ENCODE measurements at places on chromosomes 3 and 15.

- no peaks in the 10 kb centered on the region for H3K4me1 ChIP-seq
- no peak overlapping the region for H3K27ac ChIP-seq
Measured at GRCh38 chr15:91482799-91483198, 370.7 kb upstream of the SLCO3A1 start.

DNA sequence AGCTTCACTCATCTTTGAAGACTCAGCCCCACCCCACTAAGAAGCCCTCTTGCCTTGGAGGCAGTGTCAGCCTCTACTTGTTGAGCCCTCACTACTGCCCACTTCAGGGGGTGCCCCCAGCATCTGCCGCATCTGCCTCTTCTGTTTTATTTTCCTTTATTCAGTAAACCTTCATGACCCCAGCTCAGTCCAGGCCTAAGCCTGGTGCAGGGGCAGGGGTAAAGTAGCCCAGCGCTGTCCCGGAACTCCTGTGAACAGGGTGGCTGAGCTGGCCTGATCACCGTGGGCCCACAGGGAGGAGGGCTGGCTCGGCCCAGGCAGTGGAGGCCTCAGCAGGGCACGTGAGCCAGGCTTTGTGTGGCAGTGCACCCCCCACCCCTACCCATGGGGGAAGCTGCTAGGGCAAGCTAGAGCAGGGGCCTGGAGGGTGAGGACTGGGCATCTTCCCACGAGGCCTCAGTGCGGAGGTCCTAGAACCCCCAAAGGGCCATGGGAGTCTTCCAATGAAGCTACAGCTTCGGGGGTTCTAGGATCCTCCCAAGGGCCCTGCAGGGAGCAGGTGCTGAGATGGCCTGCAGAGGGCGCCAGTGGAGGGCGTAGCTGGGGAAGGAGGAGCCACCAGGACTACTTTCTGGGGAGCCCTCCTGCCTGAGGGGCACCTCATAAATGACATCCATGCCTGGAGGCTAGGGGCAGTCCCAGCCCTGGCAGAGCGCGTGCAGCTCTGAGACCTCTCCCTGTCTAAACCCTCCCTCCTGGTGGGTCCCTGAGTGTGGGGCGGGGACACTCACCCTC lies 36.0 kb downstream of the TSPAN3 start:
- no peak overlapping the region for H3K4me3 ChIP-seq
- H3K4me1 ChIP-seq, result no peaks in the 10 kb centered on the region
- no peak overlapping the region for H3K27ac ChIP-seq
- H3K36me3 ChIP-seq, result no peaks in the 10 kb centered on the region
- no peaks in the 10 kb centered on the region for H3K27me3 ChIP-seq

DNA sequence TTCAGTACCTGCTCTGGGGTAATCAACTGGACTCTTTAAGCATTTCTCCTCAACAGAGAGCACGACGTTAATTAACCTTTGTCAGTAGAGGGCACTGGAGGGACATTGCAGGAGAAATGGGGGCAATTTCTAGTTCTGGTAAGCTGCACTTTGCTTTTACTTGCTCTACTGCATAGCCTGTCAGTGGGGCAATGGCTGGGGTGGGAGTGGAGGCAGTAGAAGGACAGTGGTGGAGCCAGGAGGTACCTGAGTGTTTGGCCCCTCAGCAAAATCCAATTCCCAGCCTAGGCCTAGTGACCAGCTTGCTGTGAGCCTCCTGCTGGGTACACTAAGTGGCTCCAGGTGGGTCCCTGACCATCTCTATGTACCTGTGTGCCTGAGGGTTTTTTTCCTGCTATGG lies 18.3 kb upstream of the MED12L start:
- no peaks in the 10 kb centered on the region for H3K27me3 ChIP-seq
- H3K36me3 ChIP-seq, result no peaks in the 10 kb centered on the region
- no peak for DNase-seq
- H3K27ac ChIP-seq, result no peak overlapping the region

- no peak for DNase-seq
- no peaks in the 10 kb centered on the region for H3K4me1 ChIP-seq
- H3K27ac ChIP-seq, result no peak overlapping the region
- H3K36me3 ChIP-seq, result no peaks in the 10 kb centered on the region
Measured at GRCh38 chr3:71726146-71726545, 944 bp upstream of the EIF4E3 start.

DNA sequence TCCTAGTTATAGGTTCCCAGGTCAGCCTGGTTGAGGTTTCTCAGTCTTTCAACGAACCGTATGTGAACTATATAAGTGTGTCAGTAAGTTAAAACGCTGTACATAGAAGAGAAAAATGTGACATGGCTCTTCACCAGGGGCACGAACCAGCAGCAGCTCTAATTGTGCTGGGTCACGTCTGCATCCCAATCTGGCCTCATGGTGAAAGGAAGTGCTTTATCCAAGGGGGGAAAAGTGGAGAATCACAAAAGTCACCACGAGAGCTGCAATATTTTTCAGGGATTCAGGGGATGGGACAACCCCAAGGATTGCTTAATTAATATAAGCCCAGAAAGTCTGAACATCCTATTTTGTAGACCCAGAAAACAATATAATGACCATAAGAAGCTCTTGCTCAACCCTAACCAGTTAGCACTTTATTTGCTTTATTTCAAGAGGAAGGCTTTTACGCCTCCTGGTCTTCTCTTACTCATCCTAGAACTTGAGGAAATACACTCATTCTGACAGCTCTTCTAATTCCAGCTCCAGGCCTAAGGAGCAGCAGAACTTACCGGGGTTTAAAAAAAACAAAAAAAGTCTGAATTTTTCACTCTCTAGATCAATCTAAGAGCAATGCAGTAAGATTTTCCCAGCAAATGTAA lies 16.5 kb downstream of the ANXA2 start:
- no peak for DNase-seq
- H3K4me3 ChIP-seq, result no peak overlapping the region
- no peaks in the 10 kb centered on the region for H3K27me3 ChIP-seq

DNA sequence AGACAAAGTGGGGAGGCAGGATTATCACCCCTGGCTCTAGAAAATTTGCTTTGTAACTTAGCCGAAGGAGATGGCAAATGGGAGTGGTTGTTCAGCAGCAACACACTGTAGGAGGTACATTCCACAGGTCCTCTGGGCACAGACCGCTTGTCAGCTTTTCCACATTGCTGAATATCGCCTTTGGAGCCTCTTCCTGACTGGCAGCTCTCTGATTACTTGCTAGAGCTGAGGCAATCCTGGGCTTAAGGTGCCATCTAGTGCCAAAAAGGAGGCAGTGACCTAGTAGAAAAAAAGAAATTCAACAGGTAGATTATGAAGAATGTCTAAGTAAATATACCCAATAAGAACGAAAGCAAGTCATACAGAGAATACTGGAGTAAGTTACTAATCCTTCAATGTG lies 13.1 kb upstream of the SCN5A start:
- H3K4me3 ChIP-seq, result no peak overlapping the region
- no peak overlapping the region for H3K27ac ChIP-seq
- peaks cover 6% of the 10 kb centered on the region for H3K27me3 ChIP-seq
- H3K4me1 ChIP-seq, result no peaks in the 10 kb centered on the region
- no peaks in the 10 kb centered on the region for H3K36me3 ChIP-seq

DNA sequence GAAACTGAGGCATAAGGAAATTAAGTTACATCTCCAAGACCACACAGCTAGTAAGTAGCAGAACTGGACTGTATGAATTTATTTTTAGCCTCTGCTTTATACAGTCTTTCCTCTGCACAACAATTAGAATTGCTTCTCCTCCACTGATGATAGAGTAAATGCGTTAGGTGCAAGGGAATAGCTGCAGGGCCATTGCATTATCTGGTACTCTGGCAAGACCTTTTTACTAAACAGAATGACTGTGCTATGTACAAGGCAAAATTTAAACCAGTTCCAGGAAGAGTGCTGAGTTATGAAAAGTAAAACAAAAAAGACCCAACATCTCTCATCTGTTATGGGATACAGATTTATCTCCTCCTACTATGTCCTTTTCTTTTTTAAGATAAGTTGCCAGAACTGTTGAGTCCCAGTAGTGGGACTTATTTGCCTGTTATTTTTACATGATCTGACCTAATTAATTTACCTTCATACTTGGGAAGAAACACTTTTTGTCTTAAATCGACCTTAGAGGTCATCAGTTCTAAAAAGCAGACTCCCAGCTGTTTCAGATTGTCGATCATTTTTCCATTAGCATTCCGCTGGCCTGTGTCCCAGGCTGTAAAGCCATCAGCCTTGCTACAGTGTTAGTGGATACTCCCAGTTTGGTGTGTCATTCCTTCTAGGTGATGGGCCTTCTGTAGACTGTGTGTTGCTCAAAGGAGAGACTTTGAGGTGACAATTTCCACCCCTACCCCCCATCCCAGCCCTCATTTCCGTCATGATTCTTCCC lies 147.5 kb upstream of the NUDT16 start:
- no peak overlapping the region for H3K27ac ChIP-seq
- H3K4me3 ChIP-seq, result no peak overlapping the region
- H3K4me1 ChIP-seq, result no peaks in the 10 kb centered on the region

GRCh38 chr3:191499307-191500080 lies 38.5 kb downstream of the PYDC2 start:
- no peak overlapping the region for H3K4me3 ChIP-seq
- peak; percentile 21 for DNase-seq
- H3K4me1 ChIP-seq, result no peaks in the 10 kb centered on the region
- H3K36me3 ChIP-seq, result no peaks in the 10 kb centered on the region
- no peaks in the 10 kb centered on the region for H3K27me3 ChIP-seq

GRCh38 chr3:85258326-85258725 lies 299.5 kb downstream of the CADM2 start:
- H3K4me3 ChIP-seq, result no peak overlapping the region
- no peak overlapping the region for H3K27ac ChIP-seq
- no peaks in the 10 kb centered on the region for H3K27me3 ChIP-seq

DNA sequence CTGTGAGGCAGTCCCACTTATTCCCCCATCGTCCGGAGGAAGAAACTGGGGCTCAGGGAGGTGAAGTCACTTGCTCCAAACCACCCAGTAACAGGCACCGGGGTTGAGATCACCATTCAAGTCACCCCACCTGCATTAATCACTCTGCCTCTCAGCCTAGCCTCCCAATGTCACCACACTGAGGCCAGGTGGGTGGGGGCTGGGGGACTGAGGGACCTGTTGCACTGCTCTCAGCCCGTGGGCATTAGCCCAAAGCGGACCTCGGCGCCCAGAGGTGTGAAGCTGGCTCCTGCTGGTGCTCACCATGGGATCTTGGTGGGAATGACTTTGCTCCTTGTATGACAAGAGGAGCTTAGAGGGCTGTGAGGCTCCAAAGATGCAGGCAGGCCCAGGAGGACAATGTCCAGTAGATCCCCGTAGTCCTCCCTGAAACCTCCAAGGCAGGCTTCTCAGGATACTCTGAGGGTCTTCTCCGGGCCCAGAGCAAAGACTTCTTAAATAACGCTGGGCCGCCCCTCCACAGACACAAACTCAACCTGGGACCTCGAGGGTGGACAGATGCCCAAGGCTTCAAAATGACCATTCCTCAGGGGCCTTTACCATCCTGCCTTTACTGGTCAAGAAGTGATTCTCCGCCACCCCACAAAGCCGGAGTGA lies 1.7 kb downstream of the NT5DC2 start:
- no peaks in the 10 kb centered on the region for H3K36me3 ChIP-seq
- H3K27ac ChIP-seq, result peak overlapping the region; percentile 74
- H3K27me3 ChIP-seq, result no peaks in the 10 kb centered on the region
- peaks cover 3% of the 10 kb centered on the region for H3K4me1 ChIP-seq
- peak overlapping the region; percentile 56 for H3K4me3 ChIP-seq

DNA sequence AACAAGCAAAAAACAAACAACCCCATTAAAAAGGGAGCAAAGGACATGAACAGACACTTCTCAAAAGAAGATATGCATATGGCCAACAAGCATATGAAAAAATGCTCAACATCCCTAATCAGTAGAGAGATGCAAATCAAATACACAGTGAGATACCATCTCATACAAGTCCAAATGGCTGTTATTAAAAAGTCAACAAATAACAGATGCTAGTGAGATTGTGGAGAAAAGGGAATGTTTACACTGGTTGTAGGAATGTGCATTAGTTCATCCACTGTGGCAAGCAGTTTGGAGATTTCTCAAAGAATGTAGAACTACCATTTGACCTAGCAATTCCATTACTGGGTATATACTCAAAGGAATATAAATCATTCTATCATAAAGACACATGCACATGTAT lies 44.5 kb downstream of the RIOX2 start:
- no peaks in the 10 kb centered on the region for H3K27me3 ChIP-seq
- no peaks in the 10 kb centered on the region for H3K4me1 ChIP-seq
- H3K27ac ChIP-seq, result no peak overlapping the region
- H3K4me3 ChIP-seq, result no peak overlapping the region
- no peaks in the 10 kb centered on the region for H3K36me3 ChIP-seq
- DNase-seq, result no peak

- DNase-seq, result no peak
- no peak overlapping the region for H3K27ac ChIP-seq
Measured at GRCh38 chr3:69290006-69290405, 95.9 kb downstream of the FRMD4B start.

GRCh38 chr3:141553055-141553454 lies 66.2 kb downstream of the RASA2 start:
- H3K27ac ChIP-seq, result no peak overlapping the region
- H3K4me1 ChIP-seq, result no peaks in the 10 kb centered on the region
- H3K36me3 ChIP-seq, result no peaks in the 10 kb centered on the region
- H3K27me3 ChIP-seq, result no peaks in the 10 kb centered on the region
- no peak for DNase-seq
- no peak overlapping the region for H3K4me3 ChIP-seq

DNA sequence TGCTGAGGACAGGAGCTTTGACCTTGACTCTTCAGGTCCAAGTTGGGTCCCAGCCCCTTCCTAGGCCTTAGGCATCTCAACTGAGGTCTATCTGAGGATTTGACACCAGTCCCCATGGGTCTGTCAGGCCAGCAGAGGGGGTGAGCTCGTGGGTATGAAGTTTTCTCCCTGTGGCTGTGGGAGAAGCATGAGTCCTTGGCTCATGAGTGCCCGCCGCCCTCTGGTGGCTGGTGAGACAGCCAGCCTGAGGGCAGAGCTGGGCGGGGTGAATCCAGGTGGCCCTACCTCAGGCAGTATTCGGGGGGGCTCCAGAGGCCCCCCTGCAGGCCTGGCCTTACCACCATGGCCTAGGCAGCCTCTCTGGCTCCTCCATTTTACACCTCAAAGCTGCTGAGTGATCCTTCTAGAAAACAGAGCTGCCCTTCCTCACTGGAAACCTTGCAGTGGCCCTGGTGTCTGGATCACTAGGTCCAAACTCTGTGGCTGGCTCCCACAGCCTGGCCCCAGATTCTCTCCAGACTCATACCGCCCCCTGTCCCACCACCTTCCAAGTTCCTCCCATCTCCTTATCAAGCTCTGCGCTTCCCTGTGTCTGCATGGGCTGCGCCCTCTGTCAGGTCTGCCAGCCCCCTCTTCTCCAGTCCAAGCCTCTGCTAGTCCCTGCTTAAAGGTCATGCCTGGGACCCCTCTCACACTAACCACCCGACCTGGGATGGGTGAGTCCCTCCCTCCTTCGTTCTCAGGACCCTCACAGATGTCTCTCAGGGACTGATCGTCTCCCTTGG lies 16.1 kb downstream of the SH2D7 start:
- H3K36me3 ChIP-seq, result no peaks in the 10 kb centered on the region
- H3K27me3 ChIP-seq, result no peaks in the 10 kb centered on the region
- DNase-seq, result peak; percentile 78
- H3K4me1 ChIP-seq, result no peaks in the 10 kb centered on the region
- no peak overlapping the region for H3K27ac ChIP-seq
- H3K4me3 ChIP-seq, result no peak overlapping the region

All from prostate gland (tissue), 2 donors.